PC-9 (cell line): ENCODE measurements at places on chromosomes 7 and 10. TPM values are rescaled to one million over a fixed set of nuclear protein-coding genes. Genes with fewer than 3 reads are reported as not detected.

LRRD1 gene
- total RNA-seq, result not detected in 2 replicates

STEAP2 gene
- 10.1 and 10.4 TPM in 2 replicates for total RNA-seq

TCAF2 gene
- 2.5 and 3.0 TPM in 2 replicates for total RNA-seq

AKR1D1 gene
- not detected in 2 replicates for total RNA-seq

DDC gene
- not detected in 2 replicates for total RNA-seq

GRCh38 chr7:78760620-78761355 is 692.7 kb downstream of the MAGI2 start:
- no peak overlapping the region for H3K4me3 ChIP-seq
- H3K27me3 ChIP-seq, result no peaks in the 10 kb centered on the region
- no peak for DNase-seq
- no peak overlapping the region for H3K27ac ChIP-seq

- DNase-seq, result no peak
- no peaks in the 10 kb centered on the region for H3K27me3 ChIP-seq
- no peaks in the 10 kb centered on the region for H3K4me1 ChIP-seq
These were observed 240.3 kb downstream of the RNLS start for GRCh38 chr10:88342733-88343310.

DNA sequence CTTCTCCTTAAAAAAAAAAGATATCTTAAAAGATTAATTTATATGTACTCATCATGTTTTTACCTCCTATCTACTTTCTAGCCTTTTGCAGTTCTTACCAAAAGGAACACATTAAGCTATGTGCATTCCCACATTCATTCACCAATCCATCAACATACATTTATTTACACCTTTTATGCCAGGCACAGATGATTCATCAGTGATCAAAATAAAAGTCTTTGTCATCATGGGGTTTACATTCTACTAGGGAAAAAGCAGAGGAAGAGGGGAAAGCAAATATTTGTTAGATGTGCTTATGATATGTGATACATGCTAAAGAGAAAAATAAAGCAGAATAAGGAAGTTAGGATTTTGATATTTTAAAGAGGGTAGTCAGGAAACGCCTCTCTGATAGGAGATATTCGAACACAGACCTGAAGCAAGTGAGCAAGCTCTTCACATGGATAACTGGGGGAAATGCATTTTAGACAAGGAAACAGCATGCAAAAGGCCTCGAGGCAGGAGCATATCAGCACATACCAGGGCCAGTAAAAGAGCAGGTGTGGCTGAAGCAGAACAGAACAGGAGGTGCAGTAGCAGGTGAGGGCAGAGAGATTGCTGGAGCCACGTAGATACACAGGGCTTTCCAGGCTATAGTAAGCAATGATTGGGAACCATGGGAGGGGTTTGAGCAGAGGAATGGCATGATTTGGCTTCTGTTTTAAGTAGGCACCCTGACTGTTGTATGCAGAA is 67.4 kb downstream of the REEP3 start:
- no peak overlapping the region for H3K4me3 ChIP-seq
- peak; percentile 57 for DNase-seq
- H3K36me3 ChIP-seq, result no peaks in the 10 kb centered on the region
- no peaks in the 10 kb centered on the region for H3K27me3 ChIP-seq

GRCh38 chr7:110386913-110387312 is 704.0 kb upstream of the LRRN3 start:
- DNase-seq, result peak; percentile 81
- H3K36me3 ChIP-seq, result no peaks in the 10 kb centered on the region
- H3K4me3 ChIP-seq, result no peak overlapping the region
- H3K4me1 ChIP-seq, result peaks cover 21% of the 10 kb centered on the region

DNA sequence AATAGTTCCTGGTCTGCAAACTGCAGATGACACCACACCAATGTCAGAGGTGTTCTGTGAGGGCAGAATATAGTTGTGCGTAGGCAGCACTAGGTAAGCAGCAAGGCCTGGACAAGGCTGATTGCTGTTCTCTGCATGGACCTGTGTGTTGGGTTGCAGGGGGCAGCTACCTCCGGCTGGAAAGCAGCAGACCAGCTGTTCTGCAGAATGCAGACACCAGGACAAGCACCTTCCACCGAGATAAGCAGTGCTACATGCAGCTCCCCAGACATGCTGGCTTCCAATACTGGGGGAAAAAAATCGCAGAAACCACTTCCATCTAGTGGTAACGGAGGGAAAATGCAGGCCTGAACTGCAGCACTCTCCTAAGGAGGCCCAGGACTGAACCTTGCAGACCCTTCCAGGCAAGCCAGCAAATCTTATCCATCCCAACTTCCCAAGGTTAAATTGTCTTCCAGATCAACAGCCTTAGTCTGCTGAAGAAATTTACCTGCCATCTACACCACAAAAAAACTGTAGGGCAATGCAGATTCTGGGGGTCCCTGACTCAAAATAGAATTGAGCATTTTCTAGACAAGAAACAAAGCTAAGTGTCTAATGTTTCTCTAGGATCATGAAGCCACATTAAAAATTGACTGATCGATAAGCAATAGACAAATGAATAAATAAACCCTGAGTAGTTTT is 50.5 kb upstream of the COBL start:
- peak; percentile 61 for DNase-seq
- peaks cover 7% of the 10 kb centered on the region for H3K4me1 ChIP-seq

- no peak overlapping the region for H3K4me3 ChIP-seq
- no peak overlapping the region for H3K27ac ChIP-seq
- H3K36me3 ChIP-seq, result no peaks in the 10 kb centered on the region
- H3K4me1 ChIP-seq, result no peaks in the 10 kb centered on the region
- DNase-seq, result no peak
These were observed 37.7 kb upstream of the R3HCC1L start for GRCh38 chr10:98096731-98097130.

DNA sequence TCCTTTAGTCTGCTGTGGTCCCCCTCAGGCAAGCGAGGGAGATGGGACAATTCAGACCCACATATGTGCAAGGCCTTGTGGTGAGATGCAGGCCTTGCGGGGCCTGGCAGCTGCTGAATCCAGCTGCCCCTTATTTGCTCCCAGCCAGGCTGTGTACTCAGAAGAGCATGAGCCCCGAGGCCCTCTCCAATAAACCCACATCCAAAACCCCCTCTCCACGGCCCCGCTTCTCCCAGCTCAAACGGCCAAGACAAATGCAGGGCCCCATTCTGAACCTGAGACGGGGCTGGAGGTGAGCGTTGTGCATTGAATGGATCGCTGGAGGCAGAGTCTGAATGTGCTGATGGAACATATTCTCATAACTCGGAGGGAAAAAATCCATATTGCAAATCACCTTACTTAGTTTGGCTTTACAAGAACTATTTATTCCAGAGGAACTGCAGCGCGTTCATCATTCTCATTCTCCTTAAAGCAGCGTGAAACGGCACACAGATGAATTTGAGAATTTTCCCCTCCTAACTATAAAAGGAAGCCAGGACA is 169.2 kb upstream of the LYZL2 start:
- no peak for DNase-seq
- no peaks in the 10 kb centered on the region for H3K36me3 ChIP-seq
- H3K27ac ChIP-seq, result no peak overlapping the region
- H3K4me3 ChIP-seq, result no peak overlapping the region
- H3K4me1 ChIP-seq, result no peaks in the 10 kb centered on the region
- no peaks in the 10 kb centered on the region for H3K27me3 ChIP-seq

- H3K36me3 ChIP-seq, result no peaks in the 10 kb centered on the region
- no peaks in the 10 kb centered on the region for H3K27me3 ChIP-seq
- no peak for DNase-seq
- no peaks in the 10 kb centered on the region for H3K4me1 ChIP-seq
- no peak overlapping the region for H3K27ac ChIP-seq
These were observed 76.4 kb upstream of the CCNY start for GRCh38 chr10:35259769-35260397.

GRCh38 chr10:72887043-72887442 is 6.5 kb upstream of the OIT3 start:
- no peaks in the 10 kb centered on the region for H3K4me1 ChIP-seq
- H3K4me3 ChIP-seq, result no peak overlapping the region
- no peaks in the 10 kb centered on the region for H3K27me3 ChIP-seq
- no peak for DNase-seq
- H3K27ac ChIP-seq, result no peak overlapping the region
- peaks cover 15% of the 10 kb centered on the region; the same call in 1 of the 2 replicates for H3K36me3 ChIP-seq

DNA sequence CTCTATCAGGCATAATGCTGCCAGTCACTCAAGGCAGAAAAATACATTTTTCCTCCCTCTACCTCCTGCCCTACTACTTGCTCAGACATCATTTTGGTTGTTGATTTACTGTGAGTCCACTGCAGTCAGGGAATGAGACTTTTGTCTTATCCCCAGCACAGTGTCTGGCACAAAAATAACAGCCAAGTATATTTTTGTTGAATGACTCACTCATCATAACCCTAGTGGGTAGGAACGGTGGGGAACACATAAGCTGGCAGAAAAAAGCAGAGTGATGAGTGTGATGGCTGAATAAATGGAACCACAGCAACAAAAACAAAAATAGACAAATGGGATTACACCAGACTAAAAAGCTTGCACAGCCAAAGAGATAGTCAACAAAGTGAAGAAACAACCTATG is 65.8 kb upstream of the LAMB4 start:
- H3K27ac ChIP-seq, result no peak overlapping the region
- DNase-seq, result no peak
- H3K27me3 ChIP-seq, result no peaks in the 10 kb centered on the region
- H3K36me3 ChIP-seq, result no peaks in the 10 kb centered on the region

DNA sequence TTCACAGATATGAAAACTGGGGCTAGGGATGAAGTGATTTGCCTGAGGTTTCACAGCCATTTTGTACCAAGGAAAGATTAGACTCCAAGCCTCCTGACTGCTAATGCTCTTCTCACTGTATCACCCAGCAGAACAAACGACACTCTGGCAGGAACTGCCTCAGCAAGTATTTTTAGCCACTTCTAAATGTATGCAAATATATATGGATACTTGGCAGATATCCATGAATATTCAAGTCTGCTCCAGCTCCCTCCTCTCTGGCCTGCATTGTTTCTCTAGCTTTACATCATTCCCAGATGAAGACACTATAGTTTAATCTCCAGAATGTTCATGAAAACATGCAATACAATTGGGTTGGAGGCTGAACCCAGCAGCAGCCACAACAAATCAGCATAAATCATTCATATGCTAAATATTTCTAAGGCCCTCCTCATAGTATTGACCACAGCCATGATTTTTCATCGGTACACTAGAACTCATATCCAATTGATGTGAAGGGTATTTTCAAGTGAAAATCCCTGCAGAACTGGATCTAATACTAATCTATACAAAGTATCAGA is 65.5 kb downstream of the HPSE2 start:
- no peaks in the 10 kb centered on the region for H3K4me1 ChIP-seq
- no peaks in the 10 kb centered on the region for H3K36me3 ChIP-seq
- no peak for DNase-seq
